Suppressor macrophage treated with lipopolysaccharide for 1 hour (primary cell): ENCODE measurements at places on chromosomes 6 and 20.

- no peak for DNase-seq
Observed at GRCh38 chr20:43870484-43870883, 44.2 kb upstream of the TOX2 start.

GRCh38 chr6:87716928-87717614, 15.0 kb upstream of the AKIRIN2 start:
- peak; percentile 86 for DNase-seq

DNA sequence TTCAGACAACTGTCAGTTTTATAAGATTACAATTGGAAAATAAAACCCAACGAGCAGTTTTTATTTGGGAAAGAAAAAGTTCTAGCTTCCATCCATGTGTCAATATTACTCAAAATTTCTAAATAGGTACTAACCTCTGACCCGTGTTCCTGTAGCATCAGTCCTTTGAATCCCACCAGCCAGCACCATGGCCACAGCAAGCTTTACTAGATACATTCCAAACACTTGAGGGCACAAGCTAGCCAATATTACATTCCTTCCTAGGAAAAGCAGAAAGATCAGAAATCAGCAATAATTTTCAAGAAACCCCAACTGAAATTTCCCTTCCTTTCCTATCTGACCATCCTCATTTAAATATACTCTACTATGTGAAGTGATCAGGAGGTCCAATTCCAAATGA, 19.2 kb downstream of the ASF1A start:
- DNase-seq = no peak

DNA sequence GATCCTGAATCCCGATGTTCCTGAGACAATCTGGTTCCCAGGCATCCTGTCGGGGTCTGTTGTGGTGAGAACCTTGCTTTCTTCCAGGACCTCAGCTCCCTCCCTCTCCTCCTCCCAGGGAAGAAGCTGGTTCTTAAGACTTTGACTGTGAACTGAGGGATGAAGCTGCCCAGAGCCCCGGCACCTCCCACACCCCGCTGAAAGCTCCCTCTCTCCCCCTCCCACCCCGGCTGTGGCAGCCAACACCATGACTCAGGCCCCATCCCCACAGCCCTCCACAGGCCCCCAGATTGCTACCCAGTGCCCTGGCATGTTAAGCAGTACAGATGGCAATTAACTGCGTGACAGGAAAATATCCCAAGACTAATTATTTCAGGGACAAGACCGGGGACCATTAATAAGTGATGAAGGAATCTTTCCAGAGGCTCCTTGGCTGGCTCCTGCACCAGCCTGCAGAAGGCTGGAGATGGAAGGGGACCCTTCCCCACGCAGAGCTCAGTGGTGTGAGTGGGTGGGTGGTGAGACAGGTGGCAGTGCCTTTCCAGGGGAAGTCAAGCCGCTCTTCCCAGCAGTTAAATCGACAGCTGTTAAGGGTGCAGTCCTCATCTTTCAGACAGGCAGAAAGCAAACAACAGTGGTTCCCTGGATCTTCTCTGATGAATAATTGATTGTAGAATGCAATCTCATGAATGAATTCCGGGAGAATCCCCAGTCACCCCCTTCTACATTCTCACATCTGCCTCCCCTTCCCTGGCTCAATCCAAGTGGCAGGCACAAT, 237.9 kb downstream of the LRFN2 start:
- no peak for DNase-seq

DNA sequence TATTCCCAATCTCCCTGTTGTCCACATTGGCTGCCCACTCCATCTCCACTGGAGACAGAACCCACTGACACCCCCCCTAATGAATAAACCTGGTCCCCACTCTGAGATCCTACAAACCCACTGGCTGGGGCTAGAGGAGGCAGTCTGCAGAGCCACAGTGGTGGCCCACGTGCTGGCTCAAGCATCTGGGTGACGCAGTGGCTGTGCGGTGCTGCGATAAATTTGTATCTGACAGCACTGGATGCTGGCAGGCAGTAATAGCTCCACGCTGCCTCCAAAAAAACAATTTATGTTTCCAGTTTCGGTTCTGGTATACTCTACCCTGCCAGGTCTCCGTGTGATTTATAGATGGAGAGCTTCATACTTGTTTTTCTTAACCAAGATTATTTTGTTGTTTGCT, 87.1 kb upstream of the SYNDIG1 start:
- no peak for DNase-seq

GRCh38 chr6:25404693-25405169, 125.6 kb downstream of the CARMIL1 start:
- DNase-seq = peak; percentile 60

DNA sequence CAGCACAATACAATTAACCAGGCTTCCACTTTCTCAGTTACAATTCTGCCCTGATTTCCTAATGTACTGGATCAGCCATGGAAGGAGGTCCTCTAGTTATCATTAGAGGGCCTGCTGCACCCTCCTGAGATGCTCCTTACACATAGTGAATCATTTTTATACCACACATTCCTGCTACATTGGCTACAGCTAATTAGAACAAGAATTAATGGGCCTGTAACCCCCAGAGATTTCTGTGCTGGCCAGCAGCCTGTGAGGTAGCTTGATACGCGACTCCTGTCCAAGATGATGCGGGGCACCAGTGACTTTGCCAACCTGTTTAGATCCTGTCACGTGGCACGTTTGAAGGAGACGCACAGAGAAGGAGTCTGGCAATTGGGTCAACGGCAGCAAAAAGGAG, 422.8 kb downstream of the EPM2A start:
- DNase-seq = no peak

DNA sequence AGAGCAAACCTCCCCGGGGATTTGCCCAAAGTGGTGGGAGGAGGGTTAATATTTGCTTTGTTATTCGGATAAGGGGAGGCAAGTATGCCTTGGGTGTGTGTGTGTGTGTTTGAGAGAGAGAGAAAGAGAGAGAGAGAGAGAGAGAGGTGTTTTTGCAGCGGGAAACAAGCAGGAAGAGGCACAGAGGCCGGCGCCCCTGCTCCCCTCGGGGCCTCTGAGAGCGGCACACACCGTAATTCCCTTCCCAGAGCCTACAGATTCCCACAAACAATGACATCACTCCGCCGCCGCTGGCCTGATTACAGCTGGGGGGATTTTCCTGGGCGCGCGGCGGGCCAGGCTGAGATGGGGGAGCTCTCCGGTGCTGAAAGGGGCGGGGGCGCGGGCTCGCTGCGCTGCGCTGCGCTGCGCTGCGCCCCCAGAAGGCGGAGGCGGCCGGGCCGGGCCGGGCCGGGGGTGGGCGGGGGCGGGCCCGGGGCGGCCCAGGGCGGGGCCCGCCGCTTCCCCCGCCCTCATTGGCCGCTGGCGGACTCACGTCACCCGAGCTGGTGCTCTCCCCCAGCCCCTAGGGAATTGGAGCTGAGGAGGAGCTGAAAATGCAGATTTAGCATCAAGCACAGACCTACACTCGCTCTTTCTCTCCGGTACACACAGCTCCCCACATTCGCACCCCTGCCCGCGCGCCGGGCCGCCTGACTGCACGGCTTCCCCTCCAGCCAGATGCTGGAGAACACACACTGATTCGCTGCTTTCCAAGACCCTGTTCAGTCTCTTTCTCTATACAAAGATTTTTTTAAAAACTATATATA, at the start of gene PCSK2:
TSS of gene PCSK2 (plus strand) at position 631 of the 809 bp plus-strand sequence. CDS start 266 bp downstream, outside the sequence.
- peak; percentile 25 for DNase-seq

GRCh38 chr6:16106991-16107787, 21.7 kb upstream of the MYLIP start:
- no peak for DNase-seq

DNA sequence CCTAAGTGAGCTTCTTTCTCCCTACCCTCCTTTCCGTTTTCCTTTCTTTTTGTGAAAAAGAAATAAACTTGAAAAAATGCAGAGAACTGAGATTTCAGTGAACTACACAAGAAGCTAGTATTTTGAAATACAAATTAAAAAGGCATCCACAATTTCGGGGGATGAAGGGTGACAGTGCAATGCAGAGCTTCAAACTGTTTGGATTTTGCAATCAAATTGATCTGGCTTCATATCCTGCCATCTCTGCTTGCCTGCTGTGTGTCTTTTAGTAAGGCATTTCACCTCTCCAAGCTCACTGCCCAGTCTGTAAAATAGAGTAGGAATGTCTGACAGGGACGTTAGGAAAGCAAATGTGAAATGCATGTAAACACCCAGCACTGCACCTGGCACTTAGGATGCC, 258.0 kb downstream of the HACE1 start:
- no peak for DNase-seq

DNA sequence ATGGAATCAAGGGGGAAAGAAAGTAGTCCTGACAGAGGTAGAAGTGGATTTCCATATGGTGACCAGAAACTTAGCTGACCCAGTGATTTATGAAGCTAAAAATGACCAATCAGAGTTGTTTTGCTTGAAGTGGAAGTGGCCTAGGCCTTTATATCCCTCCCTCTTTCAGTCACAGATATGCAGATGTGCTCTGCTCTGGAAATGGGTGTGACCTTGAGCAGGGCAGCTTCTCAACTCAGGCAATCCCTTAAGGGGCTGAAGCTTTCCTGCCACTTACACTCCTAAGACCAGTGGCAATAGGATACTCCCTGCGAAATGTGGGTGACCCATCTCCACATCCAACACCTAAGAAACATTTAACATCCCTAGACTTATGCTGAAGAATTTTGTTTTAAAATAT, 256.6 kb downstream of the EYS start:
- no peak for DNase-seq

GRCh38 chr6:165767228-165767627, 104.2 kb upstream of the PDE10A start:
- DNase-seq = peak; percentile 27

DNA sequence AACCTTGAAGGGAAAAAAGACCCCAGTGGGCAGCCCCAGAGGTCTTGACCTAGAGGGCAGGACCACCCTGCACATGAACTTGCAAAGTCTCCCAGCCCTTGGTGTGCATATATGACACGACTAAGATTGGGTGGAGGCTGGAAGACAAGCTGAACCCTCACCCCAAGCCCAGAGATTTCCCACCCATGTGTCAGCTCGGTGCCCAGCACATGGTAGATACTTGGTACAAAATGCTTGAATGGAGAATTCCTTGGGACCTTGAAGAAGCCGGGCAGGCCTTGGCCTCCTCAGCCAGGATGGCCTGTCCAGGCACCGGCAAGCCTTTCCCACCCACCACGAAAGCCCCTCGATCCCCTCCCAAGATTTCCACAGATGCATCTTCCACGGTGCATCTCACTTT, 50.6 kb downstream of the BPIFB1 start:
- DNase-seq = no peak

DNA sequence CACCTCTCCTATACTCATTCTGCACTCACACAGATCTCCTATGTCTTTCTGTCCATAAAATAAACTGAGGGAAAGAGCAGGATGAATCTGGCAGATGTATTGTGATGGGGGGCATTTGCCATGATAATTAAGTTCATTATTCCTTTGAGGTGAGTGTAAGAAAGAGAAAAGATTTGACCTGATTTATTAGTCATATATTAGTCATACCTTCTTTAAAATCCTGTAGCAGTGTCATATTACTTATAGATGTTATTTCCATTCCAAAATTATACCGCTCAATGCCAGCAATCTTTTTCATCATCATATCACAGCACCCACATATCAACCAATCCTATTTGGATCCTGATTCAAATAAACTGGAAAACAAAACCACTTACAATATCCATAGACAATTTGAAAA, 733.3 kb upstream of the SLC35B3 start:
- no peak for DNase-seq

- no peak for DNase-seq
Observed at GRCh38 chr20:2140561-2140960, 38.9 kb downstream of the STK35 start.

- peak; percentile 76 for DNase-seq
Observed at GRCh38 chr6:43817192-43817591, 47.2 kb downstream of the VEGFA start.

GRCh38 chr20:57262784-57263609, 3.4 kb downstream of the BMP7 start:
- DNase-seq = no peak

DNA sequence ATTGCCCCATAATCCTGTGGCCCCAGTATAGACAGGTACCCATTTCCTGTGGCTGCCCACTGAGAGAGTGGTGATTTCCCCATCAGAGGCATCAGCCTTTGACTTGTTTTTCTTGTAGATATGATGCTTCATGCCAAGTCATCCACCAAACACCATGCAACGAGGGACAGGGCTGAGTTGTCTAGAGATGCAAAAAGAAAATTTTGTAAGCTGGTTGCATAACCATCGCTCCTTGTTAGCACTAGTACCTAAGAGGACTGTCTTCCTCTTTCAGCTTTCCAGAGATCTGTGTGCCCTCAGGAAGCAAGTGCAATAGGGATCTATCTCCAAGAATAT, 166.8 kb downstream of the BCAS1 start:
- DNase-seq = peak; percentile 79

DNA sequence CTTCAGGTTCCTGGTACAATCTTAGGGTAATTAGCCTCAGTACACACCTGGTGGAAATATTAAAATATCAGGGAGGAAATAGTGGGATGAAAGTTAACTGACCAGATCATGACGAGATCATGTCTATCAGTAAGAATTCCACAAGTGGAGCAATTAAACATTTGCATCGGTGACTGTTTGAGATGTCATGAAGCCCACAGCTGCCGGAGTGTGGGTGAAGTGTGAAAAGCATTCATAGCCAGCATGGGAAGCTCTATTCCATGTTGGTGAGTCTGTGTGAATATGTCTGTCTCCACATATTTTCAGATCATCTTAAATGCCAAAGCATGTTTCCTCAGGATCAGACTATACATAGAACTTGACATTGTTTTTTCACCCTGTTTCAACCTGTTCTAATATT, 142.8 kb downstream of the IPCEF1 start:
- DNase-seq = no peak

- DNase-seq = no peak
Observed at GRCh38 chr20:10637031-10637559, 36.7 kb downstream of the JAG1 start.
